Progenitor cell of endocrine pancreas (in vitro differentiated cells): ENCODE measurements at places on chromosomes 12 and 14. TPM values are rescaled to one million over a fixed set of nuclear protein-coding genes. Genes with fewer than 3 reads are reported as not detected.

DNA sequence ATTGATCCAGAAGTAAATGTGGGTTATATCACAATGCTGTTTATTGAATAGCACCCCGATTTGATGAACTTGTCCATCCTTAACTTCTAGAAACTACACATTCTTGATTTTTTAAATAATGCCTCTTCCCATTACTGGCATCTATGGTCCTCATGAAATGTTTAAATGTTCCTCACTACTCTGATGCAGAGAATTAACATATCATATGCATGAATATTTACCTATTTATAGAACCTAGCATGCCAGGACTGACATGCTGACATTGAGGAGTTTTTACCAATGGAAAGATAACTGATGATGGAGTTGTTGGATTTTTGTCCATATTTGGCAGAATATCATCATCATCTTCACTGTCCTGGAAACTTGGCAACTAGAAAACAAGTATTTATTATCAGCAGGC, 42.8 kb downstream of the MIS18BP1 start:
- no peak for DNase-seq

- no peak for DNase-seq
Observed at GRCh38 chr12:24229031-24229700, 279.7 kb upstream of the SOX5 start.

- DNase-seq: no peak
Observed at GRCh38 chr12:116288735-116289134, 11.2 kb upstream of the MED13L start.

GRCh38 chr12:118689793-118690192, 291.5 kb upstream of the SRRM4 start:
- no peak for DNase-seq

- no peak for DNase-seq
Observed at GRCh38 chr12:105233041-105233905, 2.7 kb downstream of the APPL2 start.

CFAP73 gene
- not detected in 2 replicates for total RNA-seq

- DNase-seq: no peak
Observed at GRCh38 chr12:32051511-32052211, 55.0 kb upstream of the BICD1 start.

- no peak for DNase-seq
Observed at GRCh38 chr12:19894803-19895202, 455.5 kb downstream of the AEBP2 start.

RASSF9 gene
- 3.3 and 4.0 TPM in 2 replicates for total RNA-seq

DNA sequence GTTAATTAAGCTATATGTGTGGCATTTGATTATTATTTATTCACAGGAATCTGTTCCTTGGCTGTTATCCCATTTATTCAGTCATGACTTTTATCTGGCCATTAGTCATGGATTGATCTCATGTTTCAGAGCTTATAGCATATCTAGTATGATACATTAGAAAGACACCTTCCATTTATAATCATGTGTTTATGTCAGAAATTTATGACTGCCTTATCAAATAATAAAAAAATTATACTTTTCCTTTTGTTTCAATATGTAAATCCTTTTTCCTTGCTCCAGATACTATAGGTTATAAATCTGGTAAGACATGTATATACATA, 248.0 kb upstream of the PDE3A start:
- DNase-seq: no peak
